ENCODE measurements at places on chromosomes 13 and 19.

GRCh38 chr13:42959615-42960014, 32.4 kb downstream of the EPSTI1 start:
- no peak for DNase-seq

DNA sequence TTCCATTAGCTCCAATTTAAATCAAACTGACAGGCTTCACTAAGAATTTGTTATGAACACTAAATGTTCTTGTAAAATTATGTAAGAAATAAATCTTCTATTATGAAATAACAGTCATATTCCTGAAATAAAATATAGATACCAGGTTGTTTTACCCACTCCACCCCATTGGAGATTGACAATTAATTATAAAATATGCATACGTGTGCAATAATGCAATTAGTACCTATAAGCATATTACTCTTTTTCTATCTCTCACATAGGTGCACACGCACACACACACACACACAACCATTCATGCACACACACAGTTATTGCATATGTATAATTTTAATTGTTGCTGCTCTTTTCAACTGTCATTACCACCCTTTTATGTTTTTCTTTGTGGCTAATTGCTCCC, 395.7 kb downstream of the SLITRK5 start:
- DNase-seq, result no peak

DNA sequence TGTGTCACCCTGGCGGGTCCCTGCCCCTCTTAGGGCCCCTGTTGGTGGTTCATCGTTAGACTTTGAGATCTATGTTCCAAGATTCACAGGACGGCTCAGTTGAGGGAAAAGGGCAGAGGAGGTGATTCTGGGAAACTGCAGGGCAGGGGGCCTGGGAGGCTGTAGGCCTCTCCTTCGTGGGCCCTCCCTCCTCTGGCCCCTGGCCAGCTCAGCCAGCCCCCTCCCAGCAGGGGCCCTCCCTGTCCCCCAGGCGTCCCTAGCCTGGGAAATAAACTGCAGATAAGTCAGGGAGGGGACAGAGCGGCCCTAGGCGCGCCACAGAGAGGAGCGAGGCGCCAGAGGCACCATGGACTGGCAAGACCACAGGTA, 6.5 kb downstream of the HIF3A start:
- DNase-seq, result no peak

- DNase-seq, result no peak
Observed at GRCh38 chr13:74444161-74444571, 310.0 kb upstream of the KLF12 start.

GRCh38 chr13:44312834-44313551, 60.6 kb upstream of the SERP2 start:
- no peak for DNase-seq

DNA sequence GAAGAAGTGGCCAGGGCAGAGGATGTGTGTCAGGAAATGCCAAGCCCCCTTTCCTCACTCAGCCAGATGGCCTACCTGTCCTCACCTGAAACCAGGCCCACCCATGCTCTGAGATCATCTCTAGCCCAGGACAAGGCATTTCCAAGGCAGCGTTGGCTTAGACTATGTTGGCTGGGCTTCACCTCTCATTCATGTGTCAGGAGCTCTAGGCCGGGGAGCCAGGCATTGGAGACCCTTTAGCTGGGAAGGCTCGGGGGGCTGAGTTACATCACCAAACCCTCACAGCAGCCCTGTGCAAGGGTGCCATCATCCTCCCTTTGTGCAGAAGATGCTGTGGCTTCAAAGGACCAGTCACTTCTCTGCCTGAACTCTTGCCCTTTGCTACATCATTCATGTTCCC, 40.0 kb downstream of the COL4A2 start:
- no peak for DNase-seq

Measured in NCI-H2171 (cell line).